ENCODE measurements at places on chromosomes 1 and 21. TPM values are rescaled to one million over a fixed set of nuclear protein-coding genes. Genes with fewer than 3 reads are reported as not detected.

DNA sequence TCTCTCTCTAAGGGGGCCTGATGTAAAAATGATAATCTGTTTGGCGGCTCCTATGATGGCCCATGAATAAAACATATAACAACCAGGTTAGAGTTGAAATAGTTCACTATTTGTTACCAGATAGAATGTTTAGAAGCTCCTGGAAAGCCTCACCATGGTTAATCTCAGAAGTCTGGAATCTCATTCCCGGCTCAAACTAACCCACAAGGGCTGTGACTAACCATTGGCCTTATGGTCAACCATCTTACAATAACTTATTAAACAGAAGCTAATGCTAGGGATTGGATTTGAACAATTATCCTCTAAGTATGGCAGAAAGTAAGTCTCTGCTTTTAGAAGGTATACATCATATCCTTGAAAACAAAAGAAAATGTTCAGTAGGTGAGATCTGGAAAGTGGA lies 134.1 kb upstream of the ADGRL2 start:
- no peak overlapping the region for H3K4me3 ChIP-seq
- H3K27ac ChIP-seq, result no peak overlapping the region
- no peaks in the 10 kb centered on the region for H3K36me3 ChIP-seq
- H3K27me3 ChIP-seq, result no peaks in the 10 kb centered on the region

KCNT2 gene
- total RNA-seq, result 7.6 TPM

- H3K27ac ChIP-seq, result no peak overlapping the region
- no peak overlapping the region for H3K4me3 ChIP-seq
- H3K36me3 ChIP-seq, result no peaks in the 10 kb centered on the region
- DNase-seq, result peak; percentile 89
- H3K27me3 ChIP-seq, result no peaks in the 10 kb centered on the region
- H3K4me1 ChIP-seq, result peaks cover 4% of the 10 kb centered on the region
These were observed 135.4 kb downstream of the PROX1 start for GRCh38 chr1:214123061-214123784.

DNA sequence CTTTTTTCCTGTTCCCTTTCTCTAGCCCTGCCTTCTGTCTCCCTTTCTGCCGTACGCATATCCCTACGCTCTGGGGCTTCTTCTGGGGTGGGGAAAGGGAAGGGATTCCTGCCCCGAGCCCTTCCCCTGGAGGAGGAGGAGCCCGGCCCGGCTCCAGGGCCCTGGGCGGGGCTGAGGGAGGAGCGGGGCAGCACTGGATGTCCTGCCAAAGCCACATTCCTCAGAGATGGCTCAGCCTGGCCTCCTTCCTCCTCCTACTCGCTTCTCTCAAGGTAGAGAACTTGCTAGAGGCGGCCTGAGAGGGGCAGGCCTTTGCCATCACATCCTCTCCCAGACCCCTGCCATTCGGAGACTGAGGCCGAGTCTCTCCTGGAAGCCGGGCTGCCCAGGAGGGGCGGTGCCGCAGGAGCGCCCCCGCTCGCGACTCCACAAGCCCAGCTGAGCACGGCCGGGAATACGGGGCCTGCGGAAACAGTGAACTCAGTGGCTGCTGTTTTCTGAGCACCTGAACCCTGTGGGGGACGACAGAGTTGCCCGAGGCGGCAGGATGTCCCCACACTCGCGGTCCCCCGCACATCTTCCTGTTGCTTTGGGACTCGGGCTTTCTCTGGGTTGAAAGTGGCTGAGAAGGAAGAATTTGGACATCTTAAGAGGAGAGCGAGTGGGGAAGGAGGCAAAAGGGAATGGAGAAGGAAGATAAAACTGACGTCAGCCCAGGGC lies 12.2 kb downstream of the ADAMTSL4 start:
- H3K4me3 ChIP-seq, result peak overlapping the region; percentile 45
- H3K4me1 ChIP-seq, result peaks cover 82% of the 10 kb centered on the region
- H3K27me3 ChIP-seq, result no peaks in the 10 kb centered on the region
- peak; percentile 98 for DNase-seq

RHD gene
- total RNA-seq, result not detected

GRCh38 chr1:153888533-153888932 lies 34.2 kb downstream of the GATAD2B start:
- no peaks in the 10 kb centered on the region for H3K27me3 ChIP-seq
- H3K4me1 ChIP-seq, result peaks cover 23% of the 10 kb centered on the region
- peak overlapping the region; percentile 74 for H3K27ac ChIP-seq
- no peak for DNase-seq
- peaks cover 26% of the 10 kb centered on the region for H3K36me3 ChIP-seq
- no peak overlapping the region for H3K4me3 ChIP-seq

S100B gene
- 18.4 TPM for total RNA-seq

- no peak overlapping the region for H3K4me3 ChIP-seq
- H3K27ac ChIP-seq, result peak overlapping the region; percentile 83
- no peaks in the 10 kb centered on the region for H3K27me3 ChIP-seq
- no peak for DNase-seq
- H3K36me3 ChIP-seq, result no peaks in the 10 kb centered on the region
These were observed 73.6 kb downstream of the GNG12 start for GRCh38 chr1:67759692-67760029.

COL11A1 gene
- 0.29 TPM for total RNA-seq

DNA sequence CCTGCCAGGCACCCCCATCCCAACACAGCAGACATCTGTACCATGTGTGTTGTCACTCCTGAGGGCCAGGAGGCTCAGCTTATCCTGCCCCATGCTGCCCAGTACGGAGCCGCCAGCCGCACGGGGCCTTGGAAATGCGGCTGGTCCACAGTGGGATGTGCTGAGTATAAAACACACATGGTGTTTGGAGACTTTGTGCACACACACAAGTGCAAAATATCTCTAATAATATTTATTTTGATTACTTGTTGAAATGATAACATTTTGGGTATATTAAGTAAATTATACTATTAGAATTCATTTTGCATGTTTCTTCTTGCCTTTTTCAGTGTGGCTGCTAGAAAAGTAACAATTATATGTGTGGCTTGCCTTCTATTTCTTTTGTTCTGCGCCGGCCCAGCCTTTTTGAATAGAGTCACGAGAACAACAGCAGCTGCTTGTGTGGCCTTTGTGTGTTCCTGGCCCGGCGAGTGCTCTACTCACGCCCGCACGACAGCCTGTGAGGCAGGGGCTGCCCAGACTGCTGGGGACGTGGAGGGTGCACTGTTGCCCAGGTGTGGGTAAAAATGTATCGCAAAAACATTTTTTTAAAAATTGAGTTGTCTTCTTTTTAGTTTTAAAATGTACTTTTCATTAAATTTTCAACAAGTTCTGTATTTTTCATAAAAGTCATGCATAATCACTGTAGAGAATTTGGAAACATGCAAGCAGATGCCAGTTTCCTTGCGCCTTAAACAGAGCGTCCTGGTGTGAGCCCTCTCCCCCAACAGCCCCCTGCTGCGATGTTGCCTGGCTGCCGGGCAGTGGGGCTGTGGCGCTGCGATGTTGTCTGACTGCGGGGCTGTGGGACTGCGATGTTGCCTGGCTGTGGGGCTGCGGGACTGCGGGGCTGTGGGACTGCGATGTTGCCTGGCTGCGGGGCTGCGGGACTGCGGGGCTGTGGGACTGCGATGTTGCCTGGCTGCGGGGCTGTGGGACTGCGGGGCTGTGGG lies 35.5 kb downstream of the COQ8A start:
- H3K4me3 ChIP-seq, result no peak overlapping the region
- peak overlapping the region; percentile 89 for H3K27ac ChIP-seq
- no peaks in the 10 kb centered on the region for H3K27me3 ChIP-seq
- H3K36me3 ChIP-seq, result peaks cover 66% of the 10 kb centered on the region
- peak; percentile 55 for DNase-seq

ADAMTS4 gene
- total RNA-seq, result 2.8 TPM

ATP5IF1 gene
- 146 TPM for total RNA-seq

- no peak for DNase-seq
- H3K27ac ChIP-seq, result no peak overlapping the region
- H3K4me3 ChIP-seq, result no peak overlapping the region
- H3K4me1 ChIP-seq, result peaks cover 43% of the 10 kb centered on the region
- H3K36me3 ChIP-seq, result no peaks in the 10 kb centered on the region
These were observed 82.6 kb downstream of the C1orf21 start for GRCh38 chr1:184469396-184469795.
